SJSA1 (cell line): ENCODE measurements at places on chromosomes 6 and 20. TPM values are rescaled to one million over a fixed set of nuclear protein-coding genes. Genes with fewer than 3 reads are reported as not detected.

The GABBR1 gene
- 2.8 and 3.5 TPM in 2 replicates for total RNA-seq

The SMLR1 gene
- not detected in 2 replicates for total RNA-seq

The C6orf141 gene
- not detected in 2 replicates for total RNA-seq

The ARFGEF2 gene
- total RNA-seq, result 21.9 and 32.9 TPM in 2 replicates

The NKAIN2 gene
- total RNA-seq, result not detected in 2 replicates

The HNF4A gene
- total RNA-seq, result not detected in 2 replicates

The STMND1 gene
- total RNA-seq, result 1.00 TPM in 1 of 2 replicates, not detected in the other

The OOEP gene
- not detected in 2 replicates for total RNA-seq

The MAN1A1 gene
- total RNA-seq, result 0.06 and 1.3 TPM in 2 replicates

The SLC22A7 gene
- not detected in 2 replicates for total RNA-seq

The C6orf58 gene
- total RNA-seq, result not detected in 2 replicates

The SLC22A3 gene
- total RNA-seq, result not detected in 2 replicates

The BPIFB3 gene
- total RNA-seq, result not detected in 2 replicates

The FOXS1 gene
- total RNA-seq, result 0.25 and 1.5 TPM in 2 replicates

The BPIFA1 gene
- total RNA-seq, result not detected in 2 replicates

The RHAG gene
- total RNA-seq, result not detected in 2 replicates

The DDX39B gene
- total RNA-seq, result 399 and 467 TPM in 2 replicates

The PARD6B gene
- total RNA-seq, result 1.8 and 2.8 TPM in 2 replicates

The PLEKHG1 gene
- total RNA-seq, result 0.08 TPM in 1 of 2 replicates, not detected in the other

The ZNF831 gene
- not detected in 2 replicates for total RNA-seq

The MPC1 gene
- 87.8 and 127 TPM in 2 replicates for total RNA-seq

The CTAGE9 gene
- 0.26 TPM in 1 of 2 replicates, not detected in the other for total RNA-seq

The MUCL3 gene
- total RNA-seq, result not detected in 2 replicates

The PROCR gene
- total RNA-seq, result 20.4 and 22.0 TPM in 2 replicates

The IL17F gene
- not detected in 2 replicates for total RNA-seq

The LAMA2 gene
- 2.1 and 3.3 TPM in 2 replicates for total RNA-seq

The MEI4 gene
- not detected in 2 replicates for total RNA-seq

The MOCS3 gene
- 6.2 and 7.2 TPM in 2 replicates for total RNA-seq

The ASXL1 gene
- 19.9 and 35.2 TPM in 2 replicates for total RNA-seq

The OSER1 gene
- 33.8 and 58.7 TPM in 2 replicates for total RNA-seq

The MYT1 gene
- not detected in 2 replicates for total RNA-seq

The POPDC3 gene
- total RNA-seq, result 41.7 and 51.3 TPM in 2 replicates

The THBD gene
- 4.2 and 4.7 TPM in 2 replicates for total RNA-seq

The UBE2V1 gene
- 45.4 and 51.1 TPM in 2 replicates for total RNA-seq

The SH3BGRL2 gene
- 4.7 and 6.8 TPM in 2 replicates for total RNA-seq

The FGD2 gene
- not detected in 2 replicates for total RNA-seq

The EPB41L2 gene
- total RNA-seq, result 73.6 and 76.9 TPM in 2 replicates

The CRISP2 gene
- not detected in 2 replicates for total RNA-seq

The OXT gene
- total RNA-seq, result not detected in 2 replicates

The TINAG gene
- total RNA-seq, result not detected in 2 replicates

The GNRH2 gene
- not detected in 2 replicates for total RNA-seq

The OR2H1 gene
- total RNA-seq, result not detected in 2 replicates

The MTFR2 gene
- 4.6 and 10.6 TPM in 2 replicates for total RNA-seq

The TRIM40 gene
- not detected in 2 replicates for total RNA-seq

The C6orf163 gene
- total RNA-seq, result 0.39 and 0.88 TPM in 2 replicates

The KIFC1 gene
- total RNA-seq, result 95.5 and 120 TPM in 2 replicates

The WFDC10B gene
- total RNA-seq, result not detected in 2 replicates

The PSMB1 gene
- total RNA-seq, result 439 and 628 TPM in 2 replicates

The ZNF311 gene
- total RNA-seq, result not detected in 2 replicates

The B4GALT5 gene
- 15.5 and 22.0 TPM in 2 replicates for total RNA-seq

The PLAGL2 gene
- 2.6 and 3.3 TPM in 2 replicates for total RNA-seq

The TP53INP2 gene
- total RNA-seq, result 0.88 and 2.9 TPM in 2 replicates

The CD93 gene
- total RNA-seq, result not detected in 2 replicates

The HTR1B gene
- total RNA-seq, result not detected in 2 replicates

The ZNF334 gene
- 0.11 TPM in 1 of 2 replicates, not detected in the other for total RNA-seq

The DSP gene
- 0.08 TPM in 1 of 2 replicates, not detected in the other for total RNA-seq

The KIF13A gene
- total RNA-seq, result 31.5 and 52.7 TPM in 2 replicates
